ENCODE measurements at places on chromosomes 7 and 10.
A peak's percentile ranks its signal among the peaks of the same experiment; 100 is the strongest.

DNA sequence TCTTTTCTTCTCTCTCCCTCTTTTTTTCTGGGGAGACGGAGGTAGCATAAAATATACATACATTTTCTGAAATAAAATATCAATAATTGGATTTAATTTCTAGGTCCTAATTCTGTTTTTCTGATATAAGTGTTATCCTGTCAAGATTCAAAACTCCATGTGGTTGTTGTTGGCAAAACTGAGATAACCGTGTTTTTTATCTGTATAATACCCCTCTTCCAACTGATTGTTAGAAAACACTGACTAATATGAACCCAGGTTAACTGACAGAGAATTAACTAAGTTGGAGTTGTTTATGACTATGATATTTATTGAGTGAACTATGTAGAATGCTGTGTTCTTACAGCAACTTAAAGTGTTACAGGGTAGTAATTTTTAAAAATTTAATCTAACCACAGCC is 236.5 kb upstream of the KAT6B start:
- DNase-seq = no peak

- DNase-seq = no peak
Measured at GRCh38 chr10:74035303-74035702, 37.4 kb downstream of the VCL start.

DNA sequence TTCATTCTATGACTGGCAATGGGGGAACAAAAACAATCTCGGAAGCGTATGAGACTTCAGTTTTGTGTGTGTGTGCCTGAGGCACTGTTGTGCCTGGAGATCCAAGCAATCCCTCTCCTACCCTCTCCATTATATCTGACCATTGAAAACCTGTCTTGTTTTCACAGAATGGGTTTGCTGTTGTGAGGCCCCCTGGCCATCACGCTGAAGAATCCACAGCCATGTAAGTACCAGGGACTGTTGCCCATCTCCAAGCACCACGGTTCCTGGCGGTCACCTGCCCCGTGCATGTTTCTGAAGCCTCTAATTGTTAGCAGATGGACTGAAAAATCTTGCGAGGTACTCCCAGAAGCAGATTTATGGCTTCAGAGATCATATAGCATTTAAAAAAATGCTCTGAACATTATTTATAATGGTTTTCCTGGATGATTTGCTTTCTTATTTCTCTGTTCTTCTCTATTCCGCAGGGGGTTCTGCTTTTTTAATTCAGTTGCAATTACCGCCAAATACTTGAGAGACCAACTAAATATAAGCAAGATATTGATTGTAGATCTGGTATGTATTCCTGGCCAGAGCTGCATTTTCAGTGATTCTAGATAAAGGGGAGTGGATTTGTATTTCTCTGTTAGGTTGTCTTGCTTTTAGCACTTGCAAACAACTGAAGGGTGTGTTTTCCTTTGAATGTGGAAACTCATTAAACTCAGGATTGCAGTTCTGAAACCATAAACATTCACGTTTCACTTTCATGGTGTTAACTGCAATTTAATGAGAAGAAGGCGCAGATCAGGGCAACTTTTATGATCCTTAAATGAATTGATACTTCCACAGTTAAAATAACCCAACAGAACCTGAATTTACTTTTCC is 288.2 kb downstream of the TWIST1 start:
- no peak for DNase-seq

GRCh38 chr10:77390481-77390891 is 247.1 kb downstream of the KCNMA1 start:
- no peak for DNase-seq

DNA sequence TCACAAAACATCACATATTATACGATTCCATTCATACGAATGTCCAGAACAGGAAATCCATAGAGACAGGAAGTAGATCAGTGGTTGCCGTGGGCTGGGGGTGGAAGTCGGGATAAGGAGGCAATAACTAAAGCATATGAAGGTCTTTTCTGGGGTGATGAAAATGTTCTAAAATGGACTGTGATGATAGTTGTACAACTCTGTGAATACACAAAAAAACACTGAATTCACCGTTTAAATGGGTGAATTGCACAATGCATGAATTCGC is 3.2 kb upstream of the INSIG1 start:
- no peak for DNase-seq

DNA sequence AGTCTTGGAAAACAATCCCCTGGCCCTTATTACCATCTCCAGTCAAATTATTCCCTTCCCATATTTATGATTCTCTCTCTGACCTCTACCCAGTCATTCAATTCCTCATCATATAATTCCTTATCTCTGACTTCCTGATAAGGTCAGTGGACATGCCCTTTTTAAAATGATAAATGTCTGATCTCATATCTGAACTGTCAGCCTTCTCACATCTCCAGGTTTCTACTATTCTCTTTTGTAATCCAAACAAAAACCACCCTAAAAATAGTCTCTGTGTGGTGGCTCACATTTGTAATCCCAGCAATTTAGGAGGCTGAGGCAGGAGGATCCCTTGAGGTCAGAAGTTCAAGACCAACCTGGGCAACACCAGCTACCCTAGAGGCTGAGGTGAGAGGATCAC is 11.9 kb downstream of the GSDME start:
- DNase-seq = no peak

- no peak for DNase-seq
Measured at GRCh38 chr10:20355915-20356314, 539.7 kb downstream of the PLXDC2 start.

DNA sequence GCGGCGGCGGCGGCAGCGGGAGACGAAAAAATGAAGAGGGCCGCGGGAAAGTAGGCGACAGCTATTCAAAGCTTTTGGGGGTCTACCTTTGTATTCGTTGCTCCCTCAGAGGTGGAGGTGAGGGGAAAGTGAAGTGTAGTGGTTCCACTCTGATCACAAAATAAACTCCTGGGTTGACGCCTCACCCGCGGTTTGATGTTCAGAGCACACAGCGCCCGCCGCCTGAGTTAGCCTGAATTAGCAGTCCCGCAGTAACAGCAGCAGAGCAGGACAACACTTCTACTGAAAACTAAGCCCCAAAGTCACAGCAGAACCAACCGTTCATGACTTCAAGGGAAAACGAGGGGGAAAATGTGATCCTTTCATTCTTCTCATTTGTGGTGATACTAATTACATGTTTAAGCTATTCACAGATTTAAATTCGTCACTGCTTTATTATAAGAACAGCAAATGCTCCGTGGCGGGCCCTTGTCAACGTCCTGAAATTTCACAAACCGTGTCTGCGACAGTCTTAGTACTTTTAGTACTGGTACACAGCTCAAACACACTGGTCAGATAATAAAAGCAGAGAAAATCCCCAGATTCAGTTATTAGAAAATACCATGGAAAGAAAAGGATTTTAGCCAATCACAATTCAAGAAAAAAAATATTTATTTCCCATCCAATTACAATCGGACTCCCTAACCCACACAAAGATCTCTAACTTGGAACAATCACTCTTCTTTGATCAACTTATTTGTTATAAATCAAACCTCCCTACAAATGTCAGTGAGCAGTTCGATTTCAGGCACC is 563 bp upstream of the JMJD1C start:
- DNase-seq = peak; percentile 70

DNA sequence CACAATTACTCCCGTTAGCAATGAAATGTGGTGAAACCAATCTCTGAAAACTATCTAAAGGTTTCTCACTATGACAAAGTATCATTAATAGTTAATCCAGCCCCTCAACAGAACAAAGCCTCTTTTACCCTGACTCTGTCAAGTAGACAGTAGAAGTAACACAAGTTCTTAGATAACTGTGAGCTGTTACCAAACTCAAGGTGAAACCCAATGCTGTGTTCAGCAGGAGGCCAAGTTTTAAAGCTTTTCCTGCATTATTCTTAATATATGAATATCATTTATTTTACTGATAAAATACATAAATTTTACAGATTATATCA is 109.1 kb downstream of the SRPK2 start:
- DNase-seq = no peak

DNA sequence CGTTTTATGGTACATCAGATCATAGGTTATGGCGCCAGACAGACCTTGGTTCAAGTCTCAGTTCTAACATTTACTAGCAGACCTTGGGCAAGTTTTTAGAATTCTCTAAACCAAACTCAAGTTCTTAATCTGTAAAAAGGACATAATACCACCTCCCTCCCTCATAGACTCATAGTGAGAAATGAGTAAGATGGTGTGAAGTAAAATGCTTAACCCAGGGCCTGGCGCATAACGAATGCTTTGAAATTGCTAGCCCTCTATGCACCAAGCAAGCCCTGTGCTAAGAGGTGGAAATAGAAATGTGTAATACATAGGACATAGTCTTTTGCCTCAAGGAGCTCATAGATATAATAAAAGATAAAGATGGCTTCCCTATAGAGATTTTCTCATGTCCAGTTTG is 17.7 kb upstream of the SLC35B4 start:
- no peak for DNase-seq

- no peak for DNase-seq
Measured at GRCh38 chr7:24214670-24215069, 69.3 kb upstream of the NPY start.

DNA sequence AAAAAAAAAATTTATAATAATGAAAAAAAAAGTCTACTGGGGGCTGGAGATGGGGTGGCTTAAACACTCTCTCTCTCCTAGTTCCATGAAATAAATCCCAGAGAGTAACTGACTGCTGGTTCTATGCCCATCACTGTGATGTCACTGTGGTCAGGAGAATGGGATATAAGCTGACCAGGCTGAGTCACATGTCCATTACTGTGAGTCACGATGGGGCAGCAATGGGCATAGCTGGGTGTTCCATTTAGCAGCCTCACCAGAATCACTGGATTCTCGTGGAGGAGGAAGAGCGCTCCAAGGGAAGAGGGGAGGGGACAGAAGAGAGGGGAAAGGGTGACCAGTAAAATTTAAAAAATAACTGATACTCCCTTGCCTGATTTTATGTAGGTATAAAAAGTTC is 37.1 kb downstream of the MASTL start:
- peak; percentile 91 for DNase-seq

GRCh38 chr10:100267239-100268104 is at the start of gene CWF19L1:
Gene CWF19L1 (minus strand): TSS chr10:100267638. CDS start chr10:100267593, 45 bp downstream.
- DNase-seq = peak; percentile 89

- peak; percentile 88 for DNase-seq
Measured at GRCh38 chr10:4704034-4704545, 121.9 kb upstream of the AKR1E2 start.

- no peak for DNase-seq
Measured at GRCh38 chr10:74164716-74165529, 13.9 kb downstream of the ADK start.

DNA sequence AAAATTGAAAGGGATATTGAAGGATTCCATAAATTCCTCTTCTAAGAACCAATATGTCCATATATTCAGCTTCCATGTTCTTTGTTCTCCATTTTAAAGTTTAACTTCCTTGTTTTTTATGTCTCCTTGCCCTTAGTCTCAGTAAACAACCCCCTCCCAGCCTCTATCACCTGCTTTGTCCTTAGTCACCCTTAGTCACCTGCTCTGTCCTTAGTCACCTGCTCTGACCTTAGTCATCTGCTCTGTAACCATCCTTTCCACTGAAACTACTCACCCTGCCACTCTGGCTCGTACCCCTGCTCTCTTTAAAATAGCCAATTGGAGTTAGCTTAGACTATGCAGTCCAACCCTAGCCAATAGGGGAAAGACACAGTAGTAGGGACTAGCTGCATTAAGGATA is 136.2 kb upstream of the TMEM106B start:
- DNase-seq = no peak

- DNase-seq = peak; percentile 94
Measured at GRCh38 chr10:62048919-62049623, 147.6 kb downstream of the ARID5B start.

- DNase-seq = no peak
Measured at GRCh38 chr7:99601656-99602310, 3.7 kb downstream of the TMEM225B start.

- DNase-seq = no peak
Measured at GRCh38 chr10:75244487-75245353, 9.0 kb upstream of the COMTD1 start.

DNA sequence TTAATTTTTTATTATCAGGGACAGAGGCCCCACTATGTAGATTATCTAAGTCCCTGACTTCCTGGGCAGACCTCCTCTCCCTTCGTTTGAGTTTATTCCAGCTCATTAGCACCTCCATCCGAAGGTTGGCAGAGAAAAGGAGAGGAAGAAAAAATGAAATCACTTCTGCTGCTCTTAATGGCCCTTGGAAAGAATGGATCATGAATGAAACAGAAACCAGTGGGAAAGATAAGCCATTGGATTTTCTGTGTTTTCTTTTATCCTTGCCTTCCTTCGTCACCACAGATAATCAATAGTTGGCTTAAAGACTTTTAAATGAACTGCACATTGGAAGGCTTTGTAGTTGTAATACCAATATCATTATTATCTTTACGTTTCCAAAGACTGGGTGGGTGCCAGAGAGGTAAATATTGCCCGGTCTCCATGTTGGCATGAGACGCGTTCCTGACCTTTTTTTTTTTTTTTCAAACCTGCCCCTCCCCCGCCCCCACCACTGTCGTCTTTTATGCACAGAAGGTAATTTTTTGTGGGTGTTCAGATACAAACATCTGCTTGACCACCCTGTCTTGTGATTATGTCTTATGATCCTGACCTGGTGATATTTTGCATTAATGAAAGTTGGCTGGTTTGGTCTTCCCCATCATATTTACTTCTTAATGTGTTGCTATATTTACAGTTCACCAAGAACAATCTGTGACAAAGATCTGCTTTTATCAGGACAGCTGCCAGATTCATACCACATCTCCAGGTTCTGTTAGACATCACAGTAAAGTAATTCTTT is 116.8 kb downstream of the ARID5B start:
- DNase-seq = no peak

GRCh38 chr7:67663644-67664043 is 667.0 kb downstream of the TYW1 start:
- DNase-seq = no peak

GRCh38 chr10:114920459-114920858 is 17.5 kb upstream of the TRUB1 start:
- peak; percentile 57 for DNase-seq

DNA sequence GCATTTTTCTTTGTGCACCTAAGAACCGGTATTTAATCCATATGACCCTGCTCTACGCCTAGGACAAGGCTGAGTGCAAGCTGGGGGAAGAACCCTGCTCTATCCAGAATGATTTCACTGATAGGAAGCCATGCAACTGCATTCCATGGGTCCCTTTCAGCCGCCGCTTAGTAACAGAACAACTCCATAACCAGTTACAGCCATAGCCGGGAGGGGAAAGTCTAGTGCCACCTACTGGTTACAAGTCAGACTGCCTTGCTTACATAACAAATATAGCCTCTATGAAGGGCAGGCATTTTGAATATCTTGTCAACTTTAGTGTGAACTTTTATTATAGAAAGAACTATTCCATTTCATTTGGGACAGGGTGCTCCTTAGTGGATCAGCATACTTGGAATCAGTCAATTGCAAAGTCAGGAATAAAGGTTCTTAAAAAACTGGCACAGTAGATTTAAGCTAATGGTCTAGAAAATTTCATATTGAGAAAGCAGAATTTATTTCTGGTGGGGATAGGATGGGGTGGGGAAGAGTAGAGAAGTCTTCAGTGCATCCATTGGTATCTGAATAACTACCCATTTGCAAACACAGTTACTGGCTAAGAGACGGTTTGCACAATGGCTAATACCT is 521.7 kb downstream of the ADRA2A start:
- DNase-seq = peak; percentile 67

GRCh38 chr7:34338961-34339526 is 319.0 kb upstream of the NPSR1 start:
- DNase-seq = peak; percentile 15

- DNase-seq = no peak
Measured at GRCh38 chr10:132133005-132133404, 53.7 kb upstream of the DPYSL4 start.
